ENCODE measurements at places on chromosomes 6 and 20.

- DNase-seq, result no peak
Observed at GRCh38 chr20:43185901-43186300, 3.8 kb downstream of the PTPRT start.

- DNase-seq, result no peak
Observed at GRCh38 chr6:10862361-10862760, 19.5 kb downstream of the GCM2 start.

DNA sequence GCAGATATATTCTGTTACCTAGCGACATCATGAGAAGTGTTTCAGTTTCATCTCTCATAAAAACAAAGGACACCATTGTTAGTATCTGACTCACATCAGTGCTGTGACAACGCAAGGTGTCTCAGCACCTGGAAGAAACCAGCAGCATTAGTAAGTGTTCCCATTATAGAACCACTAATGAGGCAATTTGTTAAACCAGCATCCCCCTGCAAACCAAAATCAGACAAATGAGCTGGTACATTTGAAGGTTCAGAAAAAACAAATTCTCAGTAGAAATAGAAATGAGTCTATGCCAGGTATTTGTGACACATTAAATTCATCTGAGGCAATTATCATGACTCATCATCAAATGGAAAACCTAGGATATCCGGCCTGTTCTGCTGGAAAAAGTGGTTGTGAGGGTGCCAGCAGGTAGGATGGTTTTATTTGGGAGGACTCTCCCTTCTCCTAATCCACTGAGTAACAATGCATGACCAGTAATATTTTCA is 151.7 kb downstream of the TMEM200A start:
- no peak for DNase-seq

- no peak for DNase-seq
Observed at GRCh38 chr20:3406481-3407039, 909 bp downstream of the DNAAF9 start.

GRCh38 chr6:169905041-169905807 is 153.8 kb downstream of the ERMARD start:
- DNase-seq, result no peak

DNA sequence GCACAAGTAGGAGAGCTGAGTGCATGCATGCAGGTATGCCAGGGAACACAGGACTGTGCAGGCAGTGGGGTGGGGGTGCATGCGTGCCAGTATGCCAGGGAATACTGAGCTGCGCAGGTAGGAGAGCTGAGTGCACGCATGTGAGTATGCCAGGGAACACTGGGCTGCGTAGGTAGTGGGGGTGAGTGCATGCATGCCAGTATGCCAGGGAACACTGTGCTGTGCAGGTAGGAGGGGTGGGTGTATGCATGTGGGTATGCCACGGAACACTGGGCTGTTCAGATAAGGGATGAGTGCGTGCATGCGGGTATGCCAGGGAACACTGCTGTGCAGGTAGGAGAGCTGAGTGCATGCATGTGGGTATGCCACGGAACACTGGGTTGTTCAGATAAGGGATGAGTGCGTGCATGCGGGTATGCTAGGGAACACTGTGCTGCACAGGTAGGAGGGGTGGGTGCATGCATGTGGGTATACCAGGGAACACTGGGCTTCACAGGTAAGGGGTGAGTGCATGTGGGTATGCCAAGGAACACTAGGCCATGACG is 77.4 kb downstream of the LRFN2 start:
- DNase-seq, result no peak

GRCh38 chr20:56974499-56975250 is 291.8 kb downstream of the BMP7 start:
- peak; percentile 3 for DNase-seq

GRCh38 chr6:23728707-23729106 is 397.3 kb upstream of the NRSN1 start:
- no peak for DNase-seq

Measured in amniotic epithelial cell (primary cell).